ENCODE measurements at places on chromosomes 6 and 20.

- no peak for DNase-seq
These were observed 121.4 kb downstream of the TPBG start for GRCh38 chr6:82484737-82485626.

- DNase-seq = no peak
These were observed 428.2 kb downstream of the LMBRD1 start for GRCh38 chr6:69368613-69369012.

DNA sequence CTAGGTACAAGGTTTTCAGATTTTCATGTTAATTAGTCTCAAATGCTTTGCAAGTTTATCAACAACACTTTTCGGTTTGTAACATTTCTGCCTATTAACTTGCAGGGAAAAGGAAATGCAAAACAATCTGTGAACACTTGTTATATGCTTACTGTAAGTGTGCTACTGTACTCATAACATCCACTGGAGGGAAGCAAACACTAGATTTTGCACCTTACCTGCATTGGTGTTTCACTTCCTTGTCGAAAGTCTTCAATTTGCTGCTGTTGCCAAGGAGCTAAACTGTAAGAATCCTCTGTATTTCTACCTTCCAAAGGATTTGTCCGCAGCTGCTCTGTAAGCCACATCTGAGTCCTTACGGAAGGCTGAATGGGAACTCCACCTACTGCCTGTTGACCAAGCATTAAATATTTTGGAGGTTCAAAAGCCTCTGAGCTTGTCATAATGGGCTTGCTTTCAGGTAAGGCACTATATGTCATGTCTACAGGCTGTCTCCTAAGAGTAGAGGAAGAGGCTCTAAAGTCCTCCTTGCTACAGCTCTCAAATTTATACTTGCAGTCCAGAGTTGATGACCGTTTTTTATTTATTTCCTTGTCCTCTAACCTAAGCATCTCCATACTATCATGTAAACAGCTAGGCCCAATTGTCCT is 17.3 kb downstream of the PLN start:
- DNase-seq = peak; percentile 41

GRCh38 chr6:169556758-169557548 is 144.9 kb downstream of the WDR27 start:
- no peak for DNase-seq

DNA sequence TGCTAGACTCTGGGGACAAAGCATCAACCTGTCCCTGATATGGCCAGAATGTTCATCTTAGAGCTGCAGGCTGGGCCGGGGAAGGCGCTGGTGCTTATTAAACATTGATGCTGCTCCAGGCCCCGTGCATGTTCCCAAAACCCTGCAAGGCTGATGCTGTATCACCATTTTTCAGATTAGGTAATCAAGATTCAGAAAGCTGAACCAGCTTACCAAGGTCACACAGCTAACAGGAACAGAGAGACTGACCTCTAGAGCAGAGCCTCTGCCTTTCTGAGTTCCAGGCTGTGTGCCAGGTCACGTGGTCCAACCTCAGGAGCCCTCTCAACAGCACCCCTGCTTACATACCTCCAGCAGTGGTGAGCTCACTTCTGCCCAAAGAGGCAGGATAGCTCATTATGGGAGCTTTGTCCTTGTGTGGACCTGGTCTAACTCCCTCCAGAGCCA is 16.1 kb upstream of the VSTM2L start:
- DNase-seq = no peak

DNA sequence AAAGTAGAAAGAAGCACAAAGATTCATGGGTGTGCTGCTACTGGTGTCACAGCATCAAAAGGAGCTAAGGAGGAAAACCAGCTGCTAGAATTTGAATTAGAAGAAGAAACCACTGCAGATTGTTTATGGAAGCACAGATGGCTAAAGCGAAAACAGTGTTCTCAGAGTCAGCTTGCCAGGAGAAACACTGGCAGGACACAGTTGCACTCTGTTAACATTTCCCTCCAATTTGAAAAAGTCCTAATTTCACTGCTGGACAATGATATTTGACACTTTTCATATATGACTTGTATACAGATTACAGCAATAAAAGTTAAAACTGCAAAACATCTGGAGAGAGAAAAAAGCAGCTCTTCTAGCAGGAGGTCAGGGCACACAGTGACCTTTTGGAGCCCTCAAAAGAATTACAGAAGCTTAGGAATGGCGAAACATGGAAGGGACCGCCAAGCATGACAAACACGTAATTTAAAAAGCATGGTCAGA is 314.5 kb downstream of the COL12A1 start:
- no peak for DNase-seq

DNA sequence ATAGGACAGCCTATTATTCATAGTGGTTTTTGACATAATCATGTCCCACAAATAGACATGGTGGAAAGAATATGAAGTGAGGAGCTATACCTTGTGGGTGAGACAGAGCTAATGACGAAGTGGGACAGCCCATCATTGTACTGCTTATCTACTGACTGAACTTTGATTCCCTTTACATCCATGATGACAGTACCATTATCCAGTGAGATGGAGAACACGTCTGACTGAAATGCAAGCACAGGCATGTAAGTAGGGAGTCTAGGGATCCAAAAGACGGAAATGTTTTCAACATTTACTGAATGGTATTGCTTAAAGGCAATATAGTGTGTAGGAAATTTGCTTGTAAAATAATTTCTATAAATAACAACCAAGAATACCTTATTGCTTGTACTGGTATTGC is 43.5 kb downstream of the FAM229B start:
- DNase-seq = no peak

- DNase-seq = no peak
These were observed 29.9 kb downstream of the FRK start for GRCh38 chr6:116030770-116031169.

- DNase-seq = no peak
These were observed 43.1 kb upstream of the NAA20 start for GRCh38 chr20:19973961-19974629.

GRCh38 chr20:36852187-36852586 is 23.8 kb upstream of the TLDC2 start:
- DNase-seq = no peak

- DNase-seq = no peak
These were observed 18.6 kb upstream of the POLR1H start for GRCh38 chr6:30042476-30042875.

All from NCI-H2171 (cell line).